ENCODE measurements at places on chromosomes 3 and 15.
A peak's percentile ranks its signal among the peaks of the same experiment; 100 is the strongest.

- DNase-seq: no peak
These were observed 307.9 kb upstream of the CBLB start for GRCh38 chr3:106176734-106177133.

DNA sequence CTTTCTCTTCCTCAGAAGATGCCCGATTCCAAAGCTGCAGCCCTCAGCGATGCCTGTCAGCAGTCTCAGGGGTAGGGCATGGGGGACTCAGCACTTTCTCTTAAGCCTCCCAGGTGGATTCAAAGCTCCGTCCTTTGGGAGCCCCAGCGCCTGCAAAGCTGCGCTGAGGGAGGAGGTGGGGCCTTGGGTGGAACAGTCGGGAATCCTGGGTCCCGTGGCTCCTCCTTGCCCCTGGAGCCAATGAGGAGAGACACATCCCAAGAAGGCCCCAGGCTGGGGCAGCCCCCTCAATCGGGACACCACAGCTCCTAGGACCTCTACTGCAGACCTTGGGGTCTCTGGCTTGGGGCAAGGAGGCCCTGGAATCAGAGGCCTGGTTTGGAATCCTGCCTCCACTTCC is 227.5 kb upstream of the IGF1R start:
- no peak for DNase-seq

DNA sequence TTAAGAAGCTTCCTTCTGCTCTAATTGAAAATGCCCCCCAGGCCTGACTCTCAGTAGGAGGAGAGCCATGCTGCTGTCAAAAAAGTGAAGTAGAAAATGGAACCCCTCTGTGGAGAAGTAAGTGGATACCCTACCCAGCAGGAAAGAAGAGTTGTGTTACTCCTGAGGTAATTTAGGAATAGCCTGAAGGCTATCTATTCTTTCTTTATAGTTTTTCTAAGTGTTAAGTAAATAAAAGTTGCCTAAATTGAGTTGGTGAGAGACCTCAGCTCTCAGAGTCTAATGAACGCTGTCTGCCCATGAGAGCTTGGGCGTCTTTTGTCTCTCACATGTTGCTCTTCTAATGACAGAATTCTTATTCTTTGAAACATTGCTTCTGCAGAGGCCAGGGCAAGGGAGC is 116.2 kb downstream of the NSUN3 start:
- no peak for DNase-seq

DNA sequence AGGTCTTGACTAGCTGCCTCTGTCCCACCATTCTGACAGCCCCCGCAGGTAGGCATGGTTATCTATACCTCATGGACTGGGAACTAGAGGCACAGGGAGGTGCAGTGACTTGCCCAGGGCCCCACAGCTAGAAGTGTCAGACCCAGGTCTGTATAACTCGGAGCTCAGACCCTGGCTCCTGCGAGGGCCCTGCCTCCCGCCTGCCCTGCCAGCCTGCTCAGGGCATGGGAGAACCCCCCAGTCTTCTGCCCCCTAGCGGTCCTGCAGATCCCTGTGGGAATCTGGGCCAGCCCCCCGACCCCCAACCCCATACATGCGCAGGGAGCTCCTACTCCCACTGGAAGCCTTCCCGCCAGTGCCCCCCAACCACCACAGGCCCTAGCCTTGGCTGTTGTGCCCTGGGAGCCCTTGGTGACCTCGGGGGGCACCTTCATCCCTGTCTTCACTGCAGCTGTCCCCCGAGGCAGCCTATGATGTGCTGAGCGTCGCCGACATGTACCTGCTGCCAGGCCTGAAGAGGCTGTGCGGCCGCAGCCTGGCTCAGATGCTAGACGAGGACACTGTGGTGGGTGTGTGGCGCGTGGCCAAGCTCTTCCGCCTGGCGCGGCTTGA is 6.9 kb downstream of the ABTB1 start:
- no peak for DNase-seq

DNA sequence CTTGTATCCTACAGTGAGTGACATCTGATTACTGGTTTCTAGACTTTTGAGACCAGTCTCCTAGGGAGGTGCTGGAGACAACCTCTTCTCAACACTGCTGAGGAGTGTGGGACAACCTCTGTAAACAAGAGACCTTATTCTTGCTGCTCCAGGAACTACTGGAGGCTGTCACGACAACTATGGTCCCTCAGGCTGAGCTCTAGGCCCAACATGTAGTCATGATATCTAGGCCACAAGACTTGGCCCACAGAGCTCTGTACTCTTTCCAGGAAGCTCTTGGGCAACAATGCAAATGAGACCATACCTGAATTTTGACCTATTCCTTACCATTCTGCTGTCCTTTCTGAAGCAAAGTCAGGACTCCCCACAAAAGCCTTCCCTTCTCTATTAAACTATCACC is 24.3 kb upstream of the HEG1 start:
- DNase-seq: no peak

DNA sequence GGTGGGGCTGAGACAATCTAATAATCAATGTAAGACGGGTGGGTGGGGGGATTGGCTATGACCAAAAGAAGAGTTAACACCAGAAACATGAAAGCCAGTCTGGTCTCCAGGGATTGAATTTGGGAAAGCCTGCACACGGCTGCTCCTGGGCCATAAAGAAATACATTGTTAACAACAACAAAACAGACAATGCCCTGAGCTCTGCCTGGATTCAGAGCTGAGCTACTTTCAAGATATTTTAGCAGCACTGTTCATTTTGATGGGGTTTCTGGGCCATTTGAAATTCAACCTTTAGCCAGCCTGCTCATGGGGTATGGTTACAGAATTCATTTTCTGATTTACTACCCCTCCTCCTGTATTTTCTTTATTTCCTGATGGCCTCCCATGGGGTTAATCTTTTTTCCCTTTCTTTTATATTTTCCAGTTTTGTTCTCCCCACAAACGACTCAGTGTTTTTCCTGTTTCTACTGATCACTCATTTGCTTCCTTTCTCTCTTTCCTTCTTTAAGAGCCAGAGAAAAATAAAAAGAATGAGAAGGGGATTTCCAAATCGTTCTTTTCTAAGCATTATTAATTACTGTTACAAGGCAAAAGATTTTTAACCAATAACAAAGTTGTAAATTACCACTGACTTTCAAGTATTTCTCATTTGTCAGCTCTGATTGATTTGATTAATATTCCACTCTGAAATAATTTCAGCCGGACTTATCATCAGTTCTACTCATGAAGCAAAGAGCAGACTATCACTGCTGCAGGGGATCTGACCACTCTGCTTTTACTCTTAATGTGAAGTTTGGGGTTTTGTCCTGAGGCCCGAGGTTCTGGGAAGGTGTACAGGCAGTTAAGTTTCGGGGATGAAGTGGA is 19.6 kb downstream of the NR2F2 start:
- no peak for DNase-seq

- no peak for DNase-seq
These were observed 158.0 kb downstream of the CHST2 start for GRCh38 chr3:143277531-143277930.

- no peak for DNase-seq
These were observed 66.5 kb upstream of the MFGE8 start for GRCh38 chr15:88979674-88980073.

DNA sequence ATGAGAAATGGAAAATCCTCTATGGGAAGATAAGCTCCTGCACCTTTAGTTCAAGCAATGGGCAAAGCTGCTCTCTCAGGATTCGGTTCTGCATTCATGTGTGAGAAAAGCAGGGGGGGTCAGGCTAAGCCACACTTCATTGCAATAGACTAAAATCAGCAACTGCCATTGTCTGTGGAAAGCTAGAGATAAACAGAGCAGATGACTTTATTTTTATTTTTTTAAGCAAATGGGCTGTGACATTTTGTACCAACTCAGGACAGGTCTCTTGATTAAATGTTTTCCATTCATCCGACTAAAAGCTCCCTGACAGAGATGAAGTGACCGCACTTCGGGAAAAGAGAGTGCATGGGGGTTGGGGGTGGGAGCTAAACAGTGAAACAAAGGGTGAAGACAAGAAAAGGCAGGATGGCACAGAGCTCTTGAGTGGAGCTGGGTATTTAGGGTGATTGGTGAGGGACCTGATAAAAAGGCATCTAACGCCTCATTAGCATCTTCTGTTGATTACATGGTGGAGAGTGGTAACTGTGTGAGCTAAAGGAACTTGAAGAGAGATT is 987.4 kb downstream of the TUSC7 start:
- no peak for DNase-seq

GRCh38 chr3:33105341-33105948 is 8.4 kb upstream of the CRTAP start:
- DNase-seq: no peak

GRCh38 chr3:9349321-9350117 is 13.3 kb upstream of the THUMPD3 start:
- DNase-seq: no peak

DNA sequence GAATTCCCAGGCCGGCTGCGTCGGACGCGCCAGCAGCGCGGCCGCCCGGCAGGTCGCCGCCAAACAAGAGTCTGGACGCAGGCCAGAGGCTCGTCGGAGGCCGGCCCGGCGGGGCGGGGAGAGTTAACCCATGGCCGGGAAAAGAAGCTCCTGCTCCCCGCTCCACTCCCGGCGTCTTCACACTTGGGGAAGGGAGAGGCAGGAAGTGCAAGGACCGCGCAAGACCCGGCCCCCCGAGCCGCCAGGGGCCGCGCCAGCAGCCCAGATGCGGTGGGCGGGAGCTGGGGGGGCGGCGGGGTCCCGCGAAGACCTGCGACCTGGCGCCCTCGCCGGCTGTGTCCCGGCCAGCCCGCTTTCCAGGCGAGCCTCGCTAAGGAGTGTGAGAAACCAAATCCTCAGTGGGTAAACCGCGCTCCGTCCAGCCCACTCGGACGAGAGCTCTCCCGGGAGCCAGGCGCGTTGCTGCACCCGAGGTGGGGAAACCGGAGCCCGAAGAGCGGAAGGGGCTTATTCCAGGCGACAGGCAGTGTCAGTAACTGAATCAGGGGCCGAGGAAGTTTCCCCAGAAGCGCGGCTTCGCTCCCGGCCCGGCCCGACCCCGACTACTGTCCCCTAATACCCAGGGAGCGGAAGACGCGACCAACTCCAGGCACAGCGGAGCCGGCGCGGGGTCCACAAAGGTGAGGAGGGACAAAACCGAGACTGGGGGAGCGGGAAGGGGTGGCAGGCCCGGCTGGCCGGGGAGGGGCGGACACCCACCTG is 721 bp downstream of the ADAMTS7 start:
- DNase-seq: no peak

- DNase-seq: peak; percentile 83
These were observed 4.7 kb upstream of the DCBLD2 start for GRCh38 chr3:98906230-98906629.

DNA sequence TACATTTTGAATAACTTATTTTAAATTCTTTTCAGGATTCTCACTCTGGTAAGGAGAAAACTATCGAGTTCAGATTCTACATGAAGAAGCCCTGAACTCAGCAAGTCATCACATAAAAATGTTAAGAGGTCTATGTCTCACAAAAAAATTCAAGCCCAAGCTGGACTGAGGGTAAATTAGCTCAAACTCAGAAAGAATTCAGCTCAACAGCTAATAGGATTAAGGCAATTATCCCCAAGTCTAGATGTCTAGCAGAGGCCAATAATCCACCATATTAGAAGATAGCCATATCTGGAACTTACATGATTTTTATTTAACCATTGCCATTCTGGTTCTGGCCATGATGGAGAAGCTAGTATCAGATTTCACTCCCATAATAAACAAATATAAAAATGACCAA is 909.7 kb downstream of the PLOD2 start:
- no peak for DNase-seq

DNA sequence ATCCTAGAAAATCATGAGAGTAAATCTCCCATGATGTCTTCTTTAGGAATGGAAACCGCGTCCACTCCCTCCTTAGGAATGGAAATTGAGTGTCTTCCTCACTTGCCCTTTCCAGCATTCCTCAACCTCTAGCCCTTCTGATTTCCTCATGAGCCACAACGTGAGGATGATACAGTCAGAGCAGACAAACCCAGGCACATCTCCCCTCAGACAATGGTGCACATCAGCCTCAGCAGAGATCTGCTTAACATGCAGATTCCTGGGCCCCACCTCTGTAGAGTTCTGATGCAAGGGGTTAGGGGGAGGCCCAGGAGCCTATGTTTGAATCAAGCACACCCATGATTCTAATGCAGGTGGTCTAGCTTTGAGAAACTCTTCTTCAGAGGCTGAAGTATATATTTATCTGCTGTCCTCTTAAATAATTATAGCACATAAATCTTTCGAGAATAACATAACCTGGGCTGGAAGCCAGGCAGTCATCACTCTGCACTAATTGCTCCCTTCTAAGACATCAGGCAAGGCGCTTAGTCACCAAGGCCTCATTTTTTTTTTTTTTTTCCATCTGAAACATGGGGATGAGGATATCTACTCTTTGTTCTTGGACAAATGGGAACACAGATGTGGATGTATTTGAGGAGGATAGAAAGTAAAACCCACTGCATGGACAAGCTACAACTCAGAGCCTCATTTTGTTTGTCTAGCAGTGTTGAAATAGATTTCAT is 81.7 kb downstream of the PRICKLE2 start:
- peak; percentile 19 for DNase-seq

GRCh38 chr3:49279376-49279775 is 2.3 kb upstream of the C3orf62 start:
- DNase-seq: no peak

- no peak for DNase-seq
These were observed 177.1 kb upstream of the GALNT15 start for GRCh38 chr3:15997274-15997943.

DNA sequence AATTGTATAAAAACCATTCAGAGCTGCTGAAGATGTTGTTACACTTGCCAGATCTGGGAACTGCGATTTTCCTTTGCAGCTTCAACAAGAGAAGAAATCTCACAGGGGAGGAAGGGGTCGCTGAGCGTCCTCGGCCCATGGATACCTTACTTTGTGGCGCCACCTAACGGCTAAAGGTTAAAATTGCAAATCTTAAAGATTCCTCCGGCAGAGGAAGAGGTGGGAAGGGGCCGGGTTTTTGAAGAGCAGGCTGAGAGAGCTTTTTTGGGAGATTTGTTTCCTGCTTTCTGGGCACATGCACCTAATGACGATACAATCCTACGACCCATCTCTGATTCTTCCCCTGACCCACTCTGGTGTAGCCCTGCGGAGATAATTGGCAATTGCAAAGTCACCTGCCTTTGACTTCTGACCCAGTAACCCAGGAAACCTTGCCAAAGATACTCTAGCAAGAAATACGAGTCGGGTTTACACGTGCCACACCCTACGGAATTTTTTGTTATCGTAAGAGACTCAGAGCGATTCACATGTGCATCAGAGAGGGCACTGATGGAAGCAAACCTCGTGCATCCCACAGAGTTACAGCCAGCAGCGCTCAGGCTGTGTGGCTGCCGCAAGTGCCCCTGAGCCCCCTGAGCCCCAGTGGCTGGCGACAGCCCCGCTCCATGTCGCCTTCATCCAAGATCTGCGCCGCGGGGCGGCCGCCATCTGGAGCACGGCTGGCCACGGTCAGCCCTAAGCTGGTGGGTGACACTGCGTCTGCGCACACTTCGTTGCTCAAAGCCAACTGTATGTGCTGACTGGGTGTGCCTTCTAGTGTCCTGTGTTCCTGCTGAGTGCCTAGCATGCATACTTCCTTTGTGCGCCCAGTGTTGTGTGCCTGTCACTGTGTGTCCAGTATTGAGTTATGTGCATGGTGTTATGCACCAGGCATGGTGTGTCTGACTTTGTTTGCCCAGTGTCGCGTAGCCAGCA is 55.2 kb upstream of the CHRNA7 start:
- DNase-seq: no peak

GRCh38 chr3:65595222-65596028 is 443.3 kb downstream of the MAGI1 start:
- no peak for DNase-seq

All from non-pigmented ciliary epithelial cell (primary cell).